Caco-2 (cell line): ENCODE measurements at places on chromosomes 12 and 14. TPM values are rescaled to one million over a fixed set of nuclear protein-coding genes. Genes with fewer than 3 reads are reported as not detected.

Gene EGLN3
- 9.5 and 12.0 TPM in 2 replicates for total RNA-seq

Gene RNASE2
- total RNA-seq = not detected in 2 replicates

Gene HVCN1
- 0.23 TPM in 1 of 2 replicates, not detected in the other for total RNA-seq

Gene CLEC7A
- total RNA-seq = not detected in 2 replicates

Gene SYT10
- total RNA-seq = not detected in 2 replicates

Gene TAS2R20
- 2.2 and 3.8 TPM in 2 replicates for total RNA-seq

Gene KRT7
- total RNA-seq = 13.9 and 19.9 TPM in 2 replicates

Gene DPY19L2
- total RNA-seq = not detected in 2 replicates

Gene RPAP3
- 58.1 and 67.7 TPM in 2 replicates for total RNA-seq

- no peak overlapping the region for H3K27ac ChIP-seq
Observed at GRCh38 chr14:99627100-99627499, 17.8 kb upstream of the HHIPL1 start.

- no peaks in the 10 kb centered on the region for H3K4me1 ChIP-seq
- no peak for DNase-seq
- H3K27me3 ChIP-seq = no peaks in the 10 kb centered on the region
- H3K4me3 ChIP-seq = no peak overlapping the region
- no peaks in the 10 kb centered on the region for H3K36me3 ChIP-seq
Observed at GRCh38 chr14:103748534-103748857, 32.9 kb downstream of the ZFYVE21 start.

GRCh38 chr12:115451780-115452736 is 768.1 kb upstream of the TBX3 start:
- no peak overlapping the region for H3K27ac ChIP-seq
- no peaks in the 10 kb centered on the region for H3K27me3 ChIP-seq
- H3K4me1 ChIP-seq = 0 out of 2 replicates have a peak, but pooled peaks cover 16% of the 10 kb centered on the region
- H3K4me3 ChIP-seq = peak overlapping the region; percentile 39

GRCh38 chr12:108175310-108175709 is 46.2 kb downstream of the WSCD2 start:
- no peak overlapping the region for H3K4me3 ChIP-seq
- H3K27ac ChIP-seq = no peak overlapping the region
- no peak for DNase-seq
- H3K27me3 ChIP-seq = no peaks in the 10 kb centered on the region
- H3K4me1 ChIP-seq = no peaks in the 10 kb centered on the region

GRCh38 chr12:10771132-10771733 is 31.2 kb downstream of the TAS2R7 start:
- no peak overlapping the region for H3K27ac ChIP-seq
- H3K36me3 ChIP-seq = no peaks in the 10 kb centered on the region
- H3K4me1 ChIP-seq = no peaks in the 10 kb centered on the region
- no peak for DNase-seq
- no peak overlapping the region for H3K4me3 ChIP-seq

GRCh38 chr14:69615121-69615495 is 3.7 kb downstream of the SUSD6 start:
- H3K36me3 ChIP-seq = no peaks in the 10 kb centered on the region
- H3K4me1 ChIP-seq = peaks cover 26% of the 10 kb centered on the region
- H3K27ac ChIP-seq = no peak overlapping the region
- no peak overlapping the region for H3K4me3 ChIP-seq

DNA sequence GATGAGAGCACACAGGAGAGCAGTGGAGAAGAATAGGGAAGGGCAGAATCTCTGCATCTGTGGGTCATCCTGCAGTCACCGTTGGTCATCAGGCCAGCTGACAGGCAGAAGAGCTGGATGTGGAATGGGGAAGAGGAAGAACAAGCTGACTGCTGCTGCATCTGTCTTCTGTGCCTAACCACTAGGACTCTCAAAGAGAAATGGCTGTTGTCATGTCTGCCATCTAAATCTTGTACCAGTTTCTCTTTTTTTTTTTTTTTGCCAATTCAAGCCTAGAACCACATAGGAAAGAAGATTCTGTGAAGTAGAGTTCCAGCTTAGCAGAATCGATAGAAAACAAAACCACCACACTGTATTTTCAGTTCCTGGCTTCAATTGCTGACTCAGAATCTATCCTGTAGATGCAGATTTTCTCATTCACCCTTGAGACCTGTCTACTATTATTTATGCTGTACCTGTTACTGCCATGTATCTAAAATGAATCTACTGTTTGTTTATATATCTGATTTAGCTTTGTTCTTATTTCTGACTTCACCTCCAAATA is 421.9 kb upstream of the PRICKLE1 start:
- no peak overlapping the region for H3K4me3 ChIP-seq
- no peaks in the 10 kb centered on the region for H3K36me3 ChIP-seq
- H3K27ac ChIP-seq = no peak overlapping the region
- no peaks in the 10 kb centered on the region for H3K4me1 ChIP-seq
- no peak for DNase-seq
- H3K27me3 ChIP-seq = no peaks in the 10 kb centered on the region

DNA sequence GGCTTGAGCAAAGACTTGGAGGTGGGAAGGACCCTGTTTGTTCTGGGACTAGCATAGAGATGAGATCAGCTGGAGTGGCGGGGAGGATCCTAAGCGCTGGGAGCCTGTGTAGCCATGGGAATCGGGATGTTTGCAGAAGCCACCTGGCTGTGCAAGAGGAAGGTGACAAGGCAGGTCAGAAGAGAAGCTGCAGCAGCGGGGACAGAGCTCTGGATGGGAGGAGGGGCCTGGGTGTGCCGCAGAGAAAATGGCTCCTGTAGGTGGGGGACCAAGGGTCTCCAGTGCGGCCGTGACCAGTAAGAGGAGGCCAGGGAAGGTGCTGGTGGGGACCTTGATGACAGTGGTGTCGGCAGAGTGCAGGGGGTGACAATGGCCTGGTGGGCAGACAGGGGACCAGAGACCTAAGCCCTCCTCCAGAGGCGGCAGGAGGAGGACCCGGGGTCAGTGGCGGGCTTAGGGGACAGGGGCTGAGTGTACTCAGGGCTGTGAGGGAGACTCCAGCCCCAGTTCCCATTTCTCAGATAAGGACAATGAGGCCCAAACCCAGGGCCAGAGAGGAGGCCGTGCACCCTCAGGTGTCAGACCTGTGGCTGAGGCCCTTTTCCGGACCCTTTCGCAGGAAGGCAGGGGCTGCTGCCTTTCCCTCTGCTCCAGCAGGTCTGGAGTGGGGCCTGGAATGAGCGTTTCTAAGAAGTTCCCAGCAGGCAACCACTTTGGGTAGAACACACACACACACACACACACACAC is 206.6 kb upstream of the RTL1 start:
- H3K36me3 ChIP-seq = no peaks in the 10 kb centered on the region
- DNase-seq = no peak
- no peak overlapping the region for H3K4me3 ChIP-seq
- peak overlapping the region; percentile 35 for H3K27ac ChIP-seq
- H3K4me1 ChIP-seq = no peaks in the 10 kb centered on the region

- H3K4me3 ChIP-seq = no peak overlapping the region
- H3K36me3 ChIP-seq = no peaks in the 10 kb centered on the region
- no peak overlapping the region for H3K27ac ChIP-seq
- DNase-seq = peak; percentile 75
- no peaks in the 10 kb centered on the region for H3K27me3 ChIP-seq
- peaks cover 13% of the 10 kb centered on the region; the same call in 1 of the 2 replicates for H3K4me1 ChIP-seq
Observed at GRCh38 chr12:1660304-1661187, 30.3 kb upstream of the ADIPOR2 start.

GRCh38 chr12:109736552-109737108 is 23.0 kb downstream of the FAM222A start:
- H3K4me3 ChIP-seq = no peak overlapping the region
- H3K27ac ChIP-seq = peak overlapping the region; percentile 64
- DNase-seq = peak; percentile 84
- H3K4me1 ChIP-seq = peaks cover 66% of the 10 kb centered on the region
- H3K27me3 ChIP-seq = no peaks in the 10 kb centered on the region
- no peaks in the 10 kb centered on the region for H3K36me3 ChIP-seq

GRCh38 chr12:114981036-114981435 is 297.1 kb upstream of the TBX3 start:
- H3K4me3 ChIP-seq = no peak overlapping the region
- peaks cover 14% of the 10 kb centered on the region for H3K4me1 ChIP-seq
- no peak for DNase-seq
- no peaks in the 10 kb centered on the region for H3K27me3 ChIP-seq

GRCh38 chr12:1204581-1205121 is 213.6 kb downstream of the ERC1 start:
- DNase-seq = no peak
- no peaks in the 10 kb centered on the region for H3K27me3 ChIP-seq
- H3K27ac ChIP-seq = no peak overlapping the region
- H3K4me3 ChIP-seq = no peak overlapping the region
- no peaks in the 10 kb centered on the region for H3K36me3 ChIP-seq

GRCh38 chr14:26738571-26738970 is 140.7 kb upstream of the NOVA1 start:
- no peaks in the 10 kb centered on the region for H3K36me3 ChIP-seq
- no peaks in the 10 kb centered on the region for H3K27me3 ChIP-seq
- no peak overlapping the region for H3K4me3 ChIP-seq
- DNase-seq = no peak
- no peak overlapping the region for H3K27ac ChIP-seq
- H3K4me1 ChIP-seq = no peaks in the 10 kb centered on the region

- H3K4me3 ChIP-seq = no peak overlapping the region
- DNase-seq = no peak
- H3K27me3 ChIP-seq = no peaks in the 10 kb centered on the region
- H3K36me3 ChIP-seq = no peaks in the 10 kb centered on the region
- no peak overlapping the region for H3K27ac ChIP-seq
Observed at GRCh38 chr12:23587833-23588559, 361.5 kb downstream of the SOX5 start.

DNA sequence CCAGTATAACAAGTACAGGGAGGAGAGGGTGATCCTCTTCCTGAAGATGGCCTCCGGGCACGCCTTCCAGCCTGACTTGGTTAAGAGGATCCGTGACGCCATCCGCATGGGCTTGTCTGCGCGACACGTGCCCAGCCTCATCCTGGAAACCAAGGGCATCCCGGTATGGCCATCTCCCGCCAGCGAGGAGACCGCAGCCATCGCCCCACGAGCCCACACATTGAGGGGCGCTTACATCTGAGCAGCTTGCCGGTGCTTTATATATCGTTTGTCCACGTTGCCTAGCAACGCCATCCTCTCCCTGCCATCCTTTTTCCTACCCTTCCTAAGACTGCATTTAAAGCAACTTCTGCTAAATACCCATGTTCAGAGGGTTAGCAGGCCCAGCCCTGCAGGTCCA is 71.5 kb downstream of the AACS start:
- H3K27me3 ChIP-seq = no peaks in the 10 kb centered on the region
- no peak for DNase-seq

DNA sequence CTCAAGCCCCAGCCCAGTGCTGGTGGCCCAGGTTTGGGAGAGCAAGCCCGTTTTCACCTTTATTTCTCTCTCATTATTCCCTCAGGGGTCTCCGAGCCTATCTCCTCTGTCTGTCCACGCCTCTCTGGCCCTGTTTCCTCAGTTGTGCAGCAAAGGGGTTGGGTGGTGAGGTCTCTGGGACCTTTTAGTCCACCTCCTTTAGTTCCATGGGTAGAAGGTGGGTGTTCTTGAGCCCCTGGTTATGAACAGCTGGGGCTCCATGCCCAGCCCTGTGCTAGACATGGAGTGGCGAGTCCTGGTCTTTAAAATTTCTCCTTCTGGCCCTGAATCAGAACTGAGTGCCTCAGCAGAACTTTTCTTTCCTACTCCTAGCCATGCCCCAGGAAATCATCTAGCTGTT is 1.3 kb upstream of the NGB start:
- H3K36me3 ChIP-seq = no peaks in the 10 kb centered on the region
- no peak overlapping the region for H3K27ac ChIP-seq
- H3K4me3 ChIP-seq = no peak overlapping the region
- no peaks in the 10 kb centered on the region for H3K4me1 ChIP-seq

DNA sequence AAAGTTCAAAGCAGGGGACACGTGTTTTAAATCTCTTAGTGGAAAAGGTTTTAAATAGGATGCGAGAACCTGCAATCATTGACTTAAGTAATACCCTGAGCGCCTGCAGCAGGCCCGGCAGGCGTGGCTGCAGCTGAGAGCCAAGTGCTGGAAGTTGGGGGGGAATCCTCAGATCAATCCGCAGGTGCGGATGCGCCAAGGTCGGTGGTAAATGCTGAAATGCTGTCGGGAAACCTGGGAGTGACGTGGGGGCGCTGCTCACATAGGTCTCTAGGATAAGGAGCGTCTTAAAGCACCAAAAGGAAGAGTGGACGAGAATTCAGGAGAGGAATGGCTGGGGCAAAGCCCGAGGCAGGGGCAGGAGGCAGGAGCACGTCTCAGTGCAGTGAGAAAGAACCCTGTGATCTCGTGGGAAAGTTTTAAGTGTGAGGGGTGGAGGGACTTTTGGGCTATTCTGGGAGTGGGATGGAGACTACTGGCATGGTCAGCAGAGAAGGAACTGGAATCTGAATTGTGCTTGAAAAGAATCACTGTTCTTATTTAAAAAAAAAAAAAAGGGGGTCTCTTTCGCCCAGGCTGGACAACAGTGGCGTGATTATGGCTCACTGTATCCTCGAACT is 883 bp upstream of the CDCA4 start:
- peak; percentile 75 for DNase-seq
- H3K36me3 ChIP-seq = no peaks in the 10 kb centered on the region
- H3K4me3 ChIP-seq = peak overlapping the region; percentile 71
- peak overlapping the region; percentile 87 for H3K27ac ChIP-seq

DNA sequence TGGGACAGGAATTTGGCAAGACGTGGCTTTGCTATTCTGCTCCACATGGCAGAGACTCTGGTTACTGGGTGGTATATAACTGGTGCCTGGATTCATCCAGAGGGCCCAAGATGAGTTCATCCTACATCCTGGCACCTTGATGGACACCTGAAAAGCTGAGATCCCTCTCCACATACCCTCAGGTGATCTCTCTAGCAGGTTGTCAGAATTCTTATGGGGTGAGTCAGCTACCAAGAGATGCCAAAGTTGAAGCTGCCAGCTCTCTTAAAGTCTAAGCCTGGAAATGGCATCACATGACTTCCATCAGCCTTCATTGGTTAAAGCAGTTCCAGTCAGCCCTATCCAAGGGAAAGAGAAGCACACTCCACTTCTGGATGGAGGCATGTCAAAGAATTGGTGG is 300.7 kb upstream of the SEL1L start:
- H3K36me3 ChIP-seq = no peaks in the 10 kb centered on the region
- H3K27me3 ChIP-seq = no peaks in the 10 kb centered on the region
- no peak overlapping the region for H3K4me3 ChIP-seq
- H3K27ac ChIP-seq = no peak overlapping the region

DNA sequence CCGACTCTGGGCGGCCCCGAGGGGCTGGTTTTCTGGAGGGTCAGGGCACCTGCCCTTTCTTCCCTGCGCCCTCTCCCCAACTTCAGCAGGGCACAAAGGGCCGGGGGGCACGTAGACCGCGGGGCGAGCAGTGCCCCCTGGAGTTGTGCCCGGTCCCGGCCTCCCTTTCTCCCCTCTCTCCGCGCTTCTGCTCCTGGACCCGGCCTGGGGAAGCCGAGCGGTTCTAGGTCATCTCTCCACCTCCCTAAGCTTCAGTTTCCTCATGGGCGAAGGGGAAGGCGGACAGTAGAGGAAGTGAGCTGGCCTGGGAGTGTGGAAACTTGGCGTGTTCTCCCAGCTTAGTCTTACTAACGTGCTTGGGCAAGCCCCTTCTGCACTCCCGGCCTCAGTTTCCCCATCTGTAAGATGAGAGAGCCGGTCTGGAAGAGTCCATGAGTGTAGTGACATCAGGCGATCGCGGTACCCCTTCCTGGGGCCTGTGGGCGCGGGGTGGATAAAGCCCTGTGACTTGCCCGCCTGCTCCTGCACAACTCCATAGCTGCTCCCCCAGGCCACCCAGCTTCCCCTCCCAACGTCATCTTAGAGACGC is 158.6 kb upstream of the PARP11 start:
- DNase-seq = no peak
- no peaks in the 10 kb centered on the region for H3K27me3 ChIP-seq
- peak overlapping the region; percentile 96 for H3K27ac ChIP-seq
- peak overlapping the region; percentile 28 for H3K4me3 ChIP-seq
